HAP-1 (cell line): ENCODE measurements at places on chromosomes 2 and 18.

GRCh38 chr18:923144-923866 lies 18.6 kb downstream of the ADCYAP1 start:
- DNase-seq = no peak

- DNase-seq = no peak
Observed at GRCh38 chr2:102487761-102488462, 14.9 kb downstream of the SLC9A4 start.

DNA sequence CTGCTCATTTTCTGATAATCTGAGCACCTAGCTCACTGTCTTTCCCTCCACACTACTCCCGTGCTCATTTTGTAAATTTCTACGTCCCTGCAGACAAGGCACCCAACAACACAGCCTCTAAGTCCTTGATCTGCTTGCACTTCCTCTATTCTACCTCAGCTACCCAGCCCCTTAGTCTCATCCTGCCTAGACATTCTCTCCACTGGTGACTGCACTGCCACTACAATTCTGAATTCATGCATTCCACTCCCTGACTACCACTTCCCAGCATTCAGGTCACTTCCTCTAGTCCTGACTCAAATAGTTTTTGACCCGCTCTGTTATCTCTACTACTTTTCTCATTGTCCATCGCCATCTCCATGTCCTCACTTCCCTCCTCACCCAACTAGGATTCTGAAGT lies 155.7 kb downstream of the DYM start:
- DNase-seq = no peak

DNA sequence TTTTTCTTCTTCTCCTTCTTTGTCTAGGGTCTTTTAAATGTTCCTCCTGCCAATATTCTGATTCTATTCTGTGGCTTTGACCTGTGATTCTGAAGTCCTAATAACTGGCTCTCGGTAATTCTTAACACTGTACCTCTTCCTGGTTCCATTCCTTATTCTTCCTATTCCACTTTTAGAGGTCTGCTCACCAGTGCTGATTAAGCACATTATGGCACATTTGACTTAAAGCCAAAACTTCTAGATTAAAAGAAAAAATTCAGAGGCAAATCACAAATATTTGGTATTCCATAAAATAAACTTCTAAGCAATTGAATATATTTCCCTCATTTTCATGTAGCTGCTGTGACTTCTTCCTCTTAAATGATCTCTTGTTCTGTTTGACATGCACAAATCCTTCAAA lies 47.5 kb downstream of the NXPH2 start:
- no peak for DNase-seq

GRCh38 chr2:175957845-175958244 lies 44.2 kb downstream of the LNPK start:
- DNase-seq = no peak

DNA sequence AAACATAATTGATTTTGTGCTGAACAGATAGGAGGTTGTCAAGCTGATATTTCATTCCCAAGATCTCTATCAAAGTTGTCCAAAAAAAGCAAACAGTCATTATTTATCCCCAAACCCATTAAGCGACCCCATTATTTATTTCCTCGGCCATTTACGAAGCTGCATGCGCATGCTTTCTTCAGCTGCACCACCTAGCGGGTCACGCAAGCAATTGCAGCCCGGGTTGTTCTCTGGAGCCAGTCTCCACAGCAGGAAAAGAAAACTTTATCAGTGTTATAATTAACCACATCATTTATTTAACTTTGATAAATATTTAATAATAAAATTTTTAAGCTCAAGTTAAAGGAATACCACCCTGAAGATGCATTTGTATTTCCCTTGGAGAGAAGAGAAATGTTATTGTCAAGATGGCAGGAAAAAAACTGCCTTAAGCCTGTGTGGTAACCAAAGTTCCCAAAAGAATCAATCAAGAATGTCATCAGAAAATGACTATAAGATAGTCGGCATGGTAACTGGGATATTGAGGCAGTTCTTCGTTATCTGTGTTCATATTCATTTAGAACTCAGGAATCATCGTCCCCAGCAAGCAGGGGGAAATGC lies 304.7 kb downstream of the FBXO15 start:
- peak; percentile 67 for DNase-seq

- peak; percentile 81 for DNase-seq
Observed at GRCh38 chr2:55718165-55719008, 24.7 kb upstream of the PNPT1 start.

DNA sequence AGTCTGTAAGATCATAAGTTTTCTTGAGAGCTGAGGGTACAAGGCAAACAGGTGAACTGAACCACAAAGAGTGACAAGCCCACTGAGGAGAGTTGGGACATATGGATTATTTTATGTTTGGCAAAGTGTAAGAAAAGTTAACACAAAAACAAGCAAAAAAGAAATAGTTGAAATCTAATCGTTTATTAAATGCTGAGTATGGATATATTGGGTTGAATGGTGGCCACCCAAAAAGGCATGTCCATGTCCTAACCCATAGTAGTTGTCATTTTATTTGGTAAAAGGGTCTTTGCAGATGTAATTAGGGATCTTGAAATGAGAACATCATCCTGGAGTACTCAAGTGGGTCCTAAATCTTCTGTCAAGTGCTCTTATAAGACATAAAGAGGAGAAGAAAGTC lies 24.9 kb upstream of the TWIST2 start:
- DNase-seq = no peak

GRCh38 chr2:108171657-108172056 lies 68.1 kb upstream of the SULT1C3 start:
- DNase-seq = no peak

- DNase-seq = no peak
Observed at GRCh38 chr2:127348426-127349000, 39.3 kb downstream of the MAP3K2 start.

- no peak for DNase-seq
Observed at GRCh38 chr2:202115479-202115971, 42.5 kb downstream of the KIAA2012 start.

GRCh38 chr2:180015951-180016709 lies 9.0 kb upstream of the CWC22 start:
- no peak for DNase-seq

DNA sequence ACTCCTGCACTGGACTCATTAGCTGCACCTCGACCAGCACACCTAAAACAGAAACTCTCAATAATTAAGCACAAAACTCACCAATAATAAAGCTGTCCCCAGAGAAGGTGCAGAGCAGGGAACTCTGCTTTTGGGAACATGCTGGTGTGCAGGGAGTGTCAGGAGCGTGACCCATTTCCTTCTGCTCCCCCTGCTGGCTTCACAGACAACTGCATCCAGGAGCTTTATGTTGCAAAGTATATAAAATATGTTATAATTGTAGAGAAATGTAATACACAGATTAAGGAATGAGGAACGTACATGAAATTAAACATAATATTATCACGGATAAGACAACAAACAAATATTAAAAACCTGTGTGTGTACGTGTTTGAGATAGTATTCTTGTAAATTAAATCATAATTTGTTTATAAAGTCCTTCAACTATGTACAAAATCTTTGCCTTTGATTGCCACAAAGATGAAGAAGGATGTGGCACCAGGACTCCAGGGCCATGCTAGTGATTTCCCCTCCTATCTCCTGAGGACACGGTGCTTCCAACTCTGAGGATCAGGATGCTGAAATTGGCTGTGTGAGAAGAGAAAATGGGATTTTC lies 68.6 kb upstream of the MAL start:
- DNase-seq = peak; percentile 65

DNA sequence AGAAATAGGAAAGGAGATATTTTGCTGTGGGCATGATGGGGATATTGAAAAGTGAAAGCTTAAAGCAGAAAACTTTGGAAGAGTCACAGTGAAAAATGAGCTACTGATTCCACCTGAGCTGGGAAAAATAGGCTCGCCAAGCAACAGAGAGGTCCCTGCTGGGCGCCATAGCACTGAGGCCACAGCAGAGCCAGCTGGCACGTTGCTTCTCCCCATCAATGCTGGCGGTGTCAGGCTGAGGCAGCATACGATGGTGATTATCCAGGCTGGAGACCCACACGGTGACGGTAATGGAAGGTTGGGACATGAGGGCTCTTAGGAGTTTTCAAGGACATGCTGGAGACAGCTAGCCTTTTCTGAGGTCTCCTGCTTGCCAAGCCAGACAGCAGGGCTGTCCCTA lies 25.8 kb upstream of the DTNB start:
- no peak for DNase-seq

DNA sequence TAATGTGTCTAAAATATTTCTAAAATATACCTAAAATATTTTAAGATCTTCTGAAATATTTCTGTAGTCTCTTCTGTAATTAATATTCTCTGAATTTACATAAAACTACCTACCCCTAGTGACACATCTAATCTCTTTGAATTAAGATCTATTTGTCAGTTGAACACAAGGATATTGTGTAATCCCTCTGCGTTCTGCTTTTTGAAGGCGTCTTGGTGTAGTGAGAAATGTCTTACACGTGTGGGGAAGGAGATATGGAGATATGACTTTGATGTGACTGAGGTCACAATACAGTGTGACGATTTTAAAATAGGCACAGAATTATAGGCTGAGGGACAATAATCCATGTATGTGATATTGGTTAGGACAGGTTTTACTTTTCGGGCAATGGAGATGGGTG lies 79.8 kb downstream of the DOK6 start:
- DNase-seq = no peak

DNA sequence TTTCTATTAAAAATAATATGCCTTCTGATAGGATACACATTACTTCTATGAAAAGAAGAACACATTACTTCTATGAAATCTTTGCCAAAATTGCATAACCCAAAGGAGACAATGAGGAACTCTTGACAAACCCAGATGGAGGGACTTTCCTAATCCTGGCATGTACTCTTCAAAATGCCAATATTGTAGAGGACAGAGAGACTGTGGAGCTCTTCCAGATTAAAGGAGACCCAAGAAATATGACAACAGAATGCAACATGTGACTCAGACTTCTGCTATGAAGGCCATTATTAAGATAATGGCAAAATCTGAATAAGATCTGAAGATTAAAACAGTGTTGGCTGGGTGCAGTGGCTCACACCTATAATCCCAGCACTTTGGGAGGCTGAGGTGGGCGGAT lies 22.2 kb downstream of the SOWAHC start:
- no peak for DNase-seq
